ENCODE measurements at places on chromosomes 12 and 14. TPM values are rescaled to one million over a fixed set of nuclear protein-coding genes. Genes with fewer than 3 reads are reported as not detected.

The ISM2 gene
- not detected for total RNA-seq

The ATN1 gene
- total RNA-seq: 25.7 TPM

The CFAP54 gene
- total RNA-seq: 0.49 TPM

The KCNA1 gene
- not detected for total RNA-seq

The KRT6A gene
- not detected for total RNA-seq

The SELPLG gene
- 157 TPM for total RNA-seq
